Naive thymus-derived CD4-positive, alpha-beta T cell (primary cell): ENCODE measurements at places on chromosomes 5 and 9.

GRCh38 chr5:55994495-55994997, at the start of gene IL6ST:
Gene IL6ST (minus strand): TSS chr5:55994963. CDS start chr5:55976278, 18,685 bp downstream.
- no peak for DNase-seq
- peaks cover 12% of the 10 kb centered on the region for H3K4me1 ChIP-seq
- H3K36me3 ChIP-seq: peaks cover 8% of the 10 kb centered on the region
- peak within 1 kb of the TSS; percentile 99 for H3K27ac ChIP-seq

DNA sequence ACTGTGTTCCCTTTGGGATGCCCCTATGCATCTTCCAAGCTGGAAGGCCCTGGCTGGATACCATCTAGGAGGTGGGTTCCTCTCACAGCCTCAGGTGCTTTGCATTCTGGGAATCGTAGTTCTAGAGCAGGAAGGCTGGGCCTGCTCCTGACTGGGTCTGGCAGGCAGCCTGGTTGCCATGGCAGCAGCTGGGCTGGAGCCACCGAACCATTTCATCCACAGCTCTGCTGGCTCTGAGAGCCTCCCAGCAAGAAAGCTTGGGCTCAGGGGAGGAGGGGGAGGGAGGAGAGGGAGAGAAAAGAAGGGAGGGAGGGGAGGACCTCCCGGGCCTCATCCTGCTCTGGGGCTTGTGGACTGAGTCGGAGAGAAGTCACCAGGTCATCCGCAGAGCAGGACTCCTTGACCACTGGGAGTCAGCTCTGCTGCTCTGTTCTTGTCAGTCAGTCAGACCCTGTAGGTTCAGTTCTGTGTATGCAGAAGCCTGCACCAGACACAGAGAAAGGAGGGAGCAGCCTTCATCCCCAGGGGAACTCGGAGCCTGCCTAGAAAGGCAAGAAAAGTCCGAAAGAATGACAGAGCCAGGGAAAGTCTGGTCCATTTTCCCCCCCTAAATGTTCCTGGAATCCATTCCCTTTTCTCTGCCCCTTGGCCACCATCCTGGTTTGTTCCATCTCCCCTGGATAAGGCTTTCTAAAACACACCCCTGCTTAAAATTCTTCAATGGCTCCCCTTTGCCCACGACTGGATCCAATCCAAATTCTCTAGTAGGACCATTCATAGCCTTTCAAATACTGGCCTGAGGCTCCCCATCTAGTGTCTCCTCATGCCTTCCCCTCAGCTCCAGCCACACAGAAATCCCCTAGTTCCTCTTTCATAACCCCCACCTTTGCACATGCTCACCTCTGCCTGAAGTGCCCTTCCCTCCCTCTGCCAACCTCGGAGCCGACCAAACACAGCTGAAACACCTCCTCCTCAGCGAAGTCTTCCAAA, 65.4 kb upstream of the ARAP3 start:
- H3K36me3 ChIP-seq: no peaks in the 10 kb centered on the region
- H3K27ac ChIP-seq: no peak overlapping the region
- no peak overlapping the region for H3K4me3 ChIP-seq
- no peaks in the 10 kb centered on the region for H3K27me3 ChIP-seq

DNA sequence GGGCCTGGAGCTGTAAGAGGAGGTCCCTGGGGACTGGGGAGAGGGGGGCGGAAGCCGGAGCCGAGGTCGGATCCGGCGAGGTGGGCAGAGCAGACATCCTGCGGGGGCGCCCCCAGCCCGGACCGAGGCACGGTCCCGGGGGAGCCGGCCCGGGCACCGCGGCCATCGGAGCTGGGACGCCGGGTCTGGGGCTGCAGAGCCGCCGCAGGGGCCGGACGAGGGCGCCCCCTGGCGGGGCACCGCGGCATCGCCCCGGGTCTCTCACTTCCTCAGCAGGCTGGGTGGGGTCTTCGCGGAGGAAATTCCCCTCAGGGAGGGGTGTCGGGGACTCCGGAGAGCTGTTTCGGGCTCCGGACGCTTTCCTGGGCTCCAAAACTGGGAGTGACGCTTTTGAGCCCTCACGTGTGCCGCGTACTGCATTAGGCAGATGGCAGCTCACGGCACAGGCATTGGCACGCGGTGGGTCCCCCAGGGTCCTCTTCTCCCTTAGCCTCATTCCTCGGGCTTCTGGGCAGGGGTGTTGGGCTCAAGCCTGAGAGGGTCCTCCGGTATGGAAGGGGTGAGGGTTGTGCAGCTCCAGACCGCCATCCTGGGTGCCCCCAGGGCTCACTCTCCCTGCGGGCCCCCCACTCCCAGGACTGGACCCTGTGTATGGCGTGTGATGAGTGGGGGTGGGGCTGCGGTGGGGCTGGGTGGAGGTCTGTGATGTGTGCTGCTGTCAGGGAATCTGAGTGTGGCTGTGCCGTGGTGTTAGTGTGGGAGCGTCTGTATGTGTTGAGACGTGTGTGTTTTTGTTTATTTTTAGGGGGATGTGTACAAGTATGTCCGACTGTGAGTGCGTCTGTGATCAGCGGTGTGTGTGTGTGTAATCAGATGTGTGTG, 29.6 kb downstream of the LHX2 start:
- no peak overlapping the region for H3K27ac ChIP-seq
- H3K36me3 ChIP-seq: no peaks in the 10 kb centered on the region
- H3K27me3 ChIP-seq: no peaks in the 10 kb centered on the region
- no peak overlapping the region for H3K4me3 ChIP-seq

DNA sequence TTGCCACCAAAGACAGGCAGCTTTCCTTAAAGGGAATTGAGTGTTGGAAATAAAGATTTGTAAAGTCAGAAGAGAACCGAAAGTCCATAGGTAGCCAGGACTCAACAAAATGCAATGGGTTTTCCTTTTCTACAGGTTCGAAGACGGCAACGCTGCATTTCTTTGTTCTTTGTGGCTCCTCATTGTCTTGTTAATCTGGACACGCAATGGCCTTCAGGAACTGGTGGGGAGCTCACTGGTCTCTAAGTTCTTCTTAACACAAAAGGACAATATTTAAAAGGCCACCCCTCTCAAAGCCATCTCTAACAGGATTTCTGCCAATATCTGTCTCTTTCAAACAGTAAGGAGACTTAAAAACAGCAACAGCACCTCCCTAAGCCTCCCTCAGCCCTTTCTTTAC, 170.6 kb downstream of the RMI1 start:
- no peaks in the 10 kb centered on the region for H3K4me1 ChIP-seq
- no peaks in the 10 kb centered on the region for H3K36me3 ChIP-seq
- no peaks in the 10 kb centered on the region for H3K27me3 ChIP-seq
- no peak for DNase-seq

- H3K4me1 ChIP-seq: no peaks in the 10 kb centered on the region
- DNase-seq: no peak
- H3K27ac ChIP-seq: no peak overlapping the region
- H3K27me3 ChIP-seq: no peaks in the 10 kb centered on the region
- no peaks in the 10 kb centered on the region for H3K36me3 ChIP-seq
Measured at GRCh38 chr9:133537257-133537656, 2.8 kb downstream of the ADAMTSL2 start.

DNA sequence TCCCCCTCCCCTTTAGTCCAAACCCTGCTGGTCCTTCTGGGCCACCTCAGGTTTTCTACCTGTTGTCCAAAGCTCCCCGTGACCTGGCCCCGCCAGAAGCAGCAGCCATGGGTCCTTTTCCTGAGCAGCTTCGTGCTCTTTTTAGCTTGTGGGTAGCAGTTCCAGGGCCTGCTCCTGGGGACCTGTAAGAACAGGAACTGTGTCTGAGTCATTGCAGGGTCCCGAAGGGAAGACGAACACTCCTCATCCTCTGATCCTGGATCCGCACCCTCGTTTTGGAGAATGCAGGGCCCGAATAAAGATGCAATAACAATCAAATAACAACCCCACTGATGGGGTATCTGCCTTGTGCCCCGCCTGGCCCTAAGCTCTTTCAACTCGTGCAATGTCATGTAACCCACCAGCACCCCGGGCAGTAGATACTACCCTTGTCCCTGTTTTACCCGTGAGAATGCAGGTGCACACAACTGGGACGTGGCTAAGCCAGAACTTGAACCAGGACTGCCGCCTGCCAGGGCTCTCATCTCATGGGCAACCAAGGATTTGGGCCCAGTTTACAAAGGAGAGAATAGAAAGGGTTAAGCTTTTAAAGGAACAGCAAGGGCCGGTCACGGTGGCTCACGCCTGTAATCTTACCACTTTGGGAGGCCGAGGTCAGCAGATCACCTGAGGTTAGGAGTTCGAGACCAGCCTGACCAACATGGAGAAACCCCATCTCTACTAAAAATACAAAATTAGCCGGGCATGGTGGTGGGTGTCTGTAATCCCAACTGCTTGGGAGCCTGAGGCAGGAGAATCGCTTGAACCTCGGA, 33.2 kb downstream of the NEK6 start:
- no peaks in the 10 kb centered on the region for H3K36me3 ChIP-seq
- no peaks in the 10 kb centered on the region for H3K27me3 ChIP-seq
